ENCODE measurements at places on chromosomes 16 and 17. TPM values are rescaled to one million over a fixed set of nuclear protein-coding genes. Genes with fewer than 3 reads are reported as not detected.

Gene CD300E
- 10.0 TPM for total RNA-seq

Gene CYB5D1
- 11.5 TPM for total RNA-seq

Gene KRTAP9-2
- not detected for total RNA-seq

Gene KRTAP2-1
- not detected for total RNA-seq

Gene LAT
- total RNA-seq, result 147 TPM

Measured in natural killer cell (primary cell).